Activated T-helper 2 cell treated with anti-CD3 and anti-CD28 coated beads, Interferon-gamma antibody, Interleukin-2, Interleukin-4, amounts not matched to agents 10 μg/mL and 5 μg/mL and 100 μg/mL, durations not matched to agents 14 hours and 24 hours and 36 hours (primary cell): ENCODE measurements at places on chromosomes 6 and 20.

GRCh38 chr20:2122936-2123335 lies 21.3 kb downstream of the STK35 start:
- H3K27me3 ChIP-seq: no peaks in the 10 kb centered on the region
- no peak overlapping the region for H3K4me3 ChIP-seq
- H3K36me3 ChIP-seq: peaks cover 34% of the 10 kb centered on the region
- H3K27ac ChIP-seq: no peak overlapping the region
- no peak for DNase-seq
- peaks cover 31% of the 10 kb centered on the region for H3K4me1 ChIP-seq

DNA sequence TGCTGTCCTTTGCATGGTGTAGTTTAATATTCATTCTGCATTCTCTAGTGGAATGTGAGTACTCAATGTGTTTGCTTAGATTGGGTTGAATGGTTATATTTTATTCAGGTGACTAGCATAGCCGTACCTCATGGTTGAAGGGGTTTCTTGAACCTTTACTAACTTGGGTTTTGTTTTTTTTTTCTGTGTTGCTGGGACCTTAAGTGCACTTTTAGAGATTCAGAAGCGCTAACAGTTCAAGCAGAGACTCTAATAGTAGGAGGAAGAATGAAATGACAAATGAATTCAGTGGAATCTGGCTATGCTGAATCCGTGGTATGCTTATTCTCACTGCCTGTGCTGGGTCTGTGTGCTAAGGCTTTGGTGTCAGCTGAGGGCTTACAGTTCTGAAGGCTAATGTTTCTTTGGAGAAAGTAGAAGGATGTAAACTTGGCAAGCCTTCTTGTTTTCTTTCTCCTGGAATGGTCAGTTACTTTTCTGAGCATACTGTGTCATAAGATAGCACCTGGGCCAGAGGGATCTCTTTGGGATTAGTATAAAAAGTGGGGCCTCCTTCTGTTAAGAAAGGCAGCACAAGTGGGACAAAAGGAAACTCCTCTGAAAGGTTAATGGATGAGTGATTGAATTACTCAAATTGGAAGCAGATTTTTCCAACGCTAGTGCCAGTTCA lies 28.7 kb downstream of the RNF144B start:
- no peaks in the 10 kb centered on the region for H3K4me1 ChIP-seq
- no peak overlapping the region for H3K4me3 ChIP-seq
- peaks cover 3% of the 10 kb centered on the region for H3K27me3 ChIP-seq
- no peaks in the 10 kb centered on the region for H3K36me3 ChIP-seq
- DNase-seq: no peak

GRCh38 chr20:52852714-52853113 lies 119.4 kb upstream of the TSHZ2 start:
- H3K27ac ChIP-seq: no peak overlapping the region
- no peaks in the 10 kb centered on the region for H3K27me3 ChIP-seq
- DNase-seq: no peak
- H3K4me3 ChIP-seq: no peak overlapping the region

DNA sequence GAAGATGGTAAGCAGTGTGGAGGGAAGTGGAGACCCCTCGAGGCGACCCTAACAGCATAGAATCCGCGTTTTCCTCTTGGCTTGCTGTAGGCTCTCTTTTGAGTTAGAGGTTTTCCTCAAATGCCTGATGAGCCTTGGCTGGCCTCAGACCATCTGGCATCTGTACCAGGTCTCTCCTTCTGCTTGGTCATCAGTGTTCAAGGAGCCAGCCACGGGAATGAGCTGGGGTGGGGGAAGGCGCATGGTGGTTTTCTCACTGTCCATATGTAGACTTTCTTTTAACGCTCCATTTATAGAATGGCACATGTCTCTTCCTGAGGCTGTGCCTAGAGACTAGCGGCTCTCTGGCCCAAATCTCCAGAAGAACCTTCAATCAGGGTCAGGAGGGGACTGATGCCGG lies 8.1 kb upstream of the GUCA1A start:
- H3K4me3 ChIP-seq: no peak overlapping the region
- H3K36me3 ChIP-seq: no peaks in the 10 kb centered on the region

- no peak overlapping the region for H3K4me3 ChIP-seq
- H3K36me3 ChIP-seq: no peaks in the 10 kb centered on the region
- DNase-seq: no peak
These were observed 146.2 kb upstream of the MLN start for GRCh38 chr6:33949877-33950435.

DNA sequence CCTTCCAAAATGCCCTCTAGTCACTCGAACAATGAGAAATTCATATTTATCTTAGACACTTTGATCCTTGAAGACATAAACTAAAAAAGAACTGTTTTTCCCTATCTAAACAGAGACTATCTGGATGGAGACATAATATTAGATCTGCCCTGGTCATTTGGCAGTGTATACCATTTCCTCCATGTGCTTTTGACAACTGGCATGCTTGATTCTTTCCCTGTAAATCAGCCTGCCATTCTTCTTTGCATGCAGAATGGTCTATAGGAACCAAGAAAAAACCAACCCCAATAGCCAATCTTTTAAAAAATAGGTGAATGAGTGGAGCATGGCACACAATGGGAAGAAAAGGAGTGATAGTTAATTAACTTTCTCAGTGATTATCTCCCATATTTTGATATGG lies 93.8 kb downstream of the OPN5 start:
- no peaks in the 10 kb centered on the region for H3K36me3 ChIP-seq
- H3K4me3 ChIP-seq: no peak overlapping the region
- H3K27me3 ChIP-seq: no peaks in the 10 kb centered on the region
- no peaks in the 10 kb centered on the region for H3K4me1 ChIP-seq
- H3K27ac ChIP-seq: no peak overlapping the region

- no peaks in the 10 kb centered on the region for H3K27me3 ChIP-seq
- no peak overlapping the region for H3K4me3 ChIP-seq
- no peaks in the 10 kb centered on the region for H3K4me1 ChIP-seq
- no peak for DNase-seq
These were observed 7.4 kb downstream of the SIRT5 start for GRCh38 chr6:13581700-13582229.

- peaks cover 8% of the 10 kb centered on the region for H3K27me3 ChIP-seq
- H3K27ac ChIP-seq: no peak overlapping the region
- H3K36me3 ChIP-seq: no peaks in the 10 kb centered on the region
- peaks cover 6% of the 10 kb centered on the region for H3K4me1 ChIP-seq
These were observed 19.8 kb downstream of the GMPR start for GRCh38 chr6:16257999-16258708.

DNA sequence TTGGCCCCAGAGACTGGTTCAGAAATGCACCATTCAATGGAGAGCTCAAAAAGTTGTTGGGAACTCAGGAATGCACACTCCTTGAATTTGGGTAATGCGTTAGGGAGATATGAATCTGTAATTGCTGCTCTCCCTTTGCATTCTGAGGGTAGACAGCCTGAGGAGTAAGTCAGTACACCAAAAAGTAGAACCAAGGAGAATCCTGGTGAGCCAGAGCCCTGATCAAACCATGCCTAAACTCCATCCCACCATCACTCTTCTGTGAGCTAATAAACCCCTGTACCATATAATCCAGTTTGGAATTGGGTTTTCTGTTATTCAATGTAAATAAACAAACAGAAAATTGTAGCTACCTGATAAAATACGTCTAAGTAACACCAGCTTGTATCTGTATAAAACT lies 90.2 kb downstream of the KIF16B start:
- no peaks in the 10 kb centered on the region for H3K36me3 ChIP-seq
- H3K27me3 ChIP-seq: no peaks in the 10 kb centered on the region
- H3K4me3 ChIP-seq: no peak overlapping the region
- DNase-seq: no peak

GRCh38 chr6:22435151-22435550 lies 134.2 kb upstream of the HDGFL1 start:
- H3K36me3 ChIP-seq: no peaks in the 10 kb centered on the region
- H3K4me3 ChIP-seq: no peak overlapping the region
- H3K4me1 ChIP-seq: no peaks in the 10 kb centered on the region
- no peaks in the 10 kb centered on the region for H3K27me3 ChIP-seq
- H3K27ac ChIP-seq: no peak overlapping the region
- no peak for DNase-seq
